ENCODE measurements at places on chromosomes 1 and 21.

- DNase-seq = no peak
Observed at GRCh38 chr1:175218786-175219434, 26.3 kb upstream of the KIAA0040 start.

GRCh38 chr1:204725821-204726448 lies 40.4 kb upstream of the LRRN2 start:
- DNase-seq = no peak

GRCh38 chr1:181040284-181040865 lies 6.6 kb downstream of the MR1 start:
- DNase-seq = no peak

DNA sequence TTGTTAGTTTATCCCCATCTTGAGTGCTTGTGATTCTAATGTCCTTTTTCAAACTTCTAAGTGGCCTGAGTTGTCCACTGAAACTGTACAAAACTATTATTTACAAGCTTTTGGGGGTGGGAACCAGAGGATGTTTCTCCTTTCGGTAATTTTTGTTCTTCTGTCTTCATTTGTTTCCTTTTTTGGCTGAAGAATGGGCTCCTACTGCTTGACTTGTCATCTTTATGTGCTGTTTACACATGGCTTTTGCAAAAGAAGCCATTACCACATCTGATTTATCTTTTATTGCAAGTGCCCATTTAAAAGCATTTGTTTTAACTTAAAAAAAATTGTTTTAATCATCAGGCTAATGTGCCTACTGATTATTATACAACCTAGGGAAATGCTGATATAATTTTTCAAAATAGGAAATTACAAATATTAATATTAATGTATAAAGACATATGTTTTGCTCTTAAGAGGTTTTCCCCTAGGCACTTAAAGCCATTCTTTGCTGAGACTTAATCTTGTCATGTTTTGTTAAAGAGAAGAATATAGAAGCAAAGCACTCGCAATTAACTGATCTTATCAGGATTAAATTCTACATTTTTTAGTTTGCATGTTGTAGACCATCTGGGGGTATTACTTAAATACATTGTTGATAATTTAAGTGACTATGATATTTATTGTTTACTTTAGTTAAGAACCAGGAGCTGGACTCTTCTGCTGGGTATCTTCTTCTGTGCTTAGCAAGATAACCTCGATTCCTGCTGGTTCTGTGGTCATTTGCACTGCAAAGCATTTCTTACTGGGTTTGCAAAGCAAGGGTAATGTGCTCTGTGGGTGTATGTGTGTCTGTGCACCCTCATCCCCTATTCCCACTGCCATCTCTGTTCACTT lies 40.1 kb downstream of the TMEM200B start:
- no peak for DNase-seq

DNA sequence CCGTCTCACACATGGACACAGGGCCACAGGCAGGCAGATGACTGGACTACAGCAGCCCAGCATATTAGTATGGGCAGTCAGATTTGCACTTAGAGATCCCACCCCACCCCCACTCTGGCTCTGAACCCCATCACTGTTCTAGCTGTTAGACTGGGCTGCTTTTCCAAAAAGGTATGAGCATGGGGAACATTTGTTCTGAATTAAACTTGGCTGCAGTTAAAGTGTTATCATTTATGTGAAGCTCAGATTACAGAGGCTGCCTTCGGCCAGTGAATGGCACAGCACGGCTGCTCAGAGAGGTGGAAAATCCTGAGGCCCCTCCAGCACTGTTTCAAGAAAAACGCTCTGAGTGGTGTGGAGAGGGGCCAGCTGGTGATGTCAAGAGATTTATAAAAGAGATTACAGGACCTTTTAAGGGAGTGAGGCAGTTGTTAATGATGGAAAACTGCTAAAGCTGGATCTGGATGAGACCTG lies 6.9 kb upstream of the NOS1AP start:
- peak; percentile 7 for DNase-seq

GRCh38 chr1:89198491-89199072 lies at the start of gene GBP4:
Gene GBP4, minus strand, starts transcription at chr1:89198942. Its CDS starts 108 bp downstream, at chr1:89198834.
- DNase-seq = peak; percentile 28

DNA sequence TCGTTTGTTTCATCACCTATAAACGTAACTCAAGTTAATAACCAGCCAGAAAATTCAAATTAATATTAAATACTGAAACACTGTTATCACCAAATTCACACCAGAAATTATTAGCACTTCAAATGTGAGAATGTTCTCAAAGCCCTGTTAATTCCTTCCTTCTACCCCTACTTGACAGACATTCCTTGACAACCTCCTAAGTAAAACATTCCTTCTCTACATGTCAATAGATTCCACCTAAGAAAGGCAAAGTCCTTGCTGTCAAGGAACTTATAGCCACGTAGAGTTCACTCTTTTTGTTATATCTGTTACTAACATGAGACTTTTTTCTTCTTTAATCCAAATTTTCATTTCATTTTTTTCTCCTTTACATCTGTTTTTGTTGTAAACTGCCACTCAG lies 441.5 kb downstream of the SMYD3 start:
- no peak for DNase-seq

- DNase-seq = no peak
Observed at GRCh38 chr1:20342294-20343148, 51.8 kb downstream of the VWA5B1 start.

GRCh38 chr1:24708938-24709337 lies 36.3 kb upstream of the CLIC4 start:
- no peak for DNase-seq

- no peak for DNase-seq
Observed at GRCh38 chr1:243706563-243706962, 143.5 kb downstream of the AKT3 start.

Measured in GM23248 (cell line).